OCI-M1 (cell line): ENCODE measurements at places on chromosomes 7 and 10.

DNA sequence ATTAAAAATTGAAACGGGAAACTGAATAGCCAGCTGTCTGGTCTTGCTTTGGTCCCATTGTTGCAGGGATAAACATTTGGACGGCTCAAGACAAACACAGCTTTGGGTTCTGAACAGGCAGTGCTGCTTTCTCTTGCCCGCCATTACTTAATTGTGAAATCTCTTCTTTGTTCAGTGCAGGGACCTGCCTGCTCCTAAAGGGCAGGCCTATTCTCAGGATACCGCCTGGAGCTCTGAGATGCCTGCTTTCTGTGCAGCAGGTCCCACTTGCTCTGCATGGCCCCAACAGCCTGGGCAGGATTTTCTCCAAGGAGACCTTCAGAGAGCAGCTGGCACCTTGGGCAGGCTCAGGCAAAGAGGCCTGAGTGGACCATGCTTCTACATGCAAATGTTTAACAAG is 237.6 kb downstream of the KCNMA1 start:
- no peak for DNase-seq

GRCh38 chr7:157699357-157700013 is 362.7 kb downstream of the DNAJB6 start:
- DNase-seq = no peak

DNA sequence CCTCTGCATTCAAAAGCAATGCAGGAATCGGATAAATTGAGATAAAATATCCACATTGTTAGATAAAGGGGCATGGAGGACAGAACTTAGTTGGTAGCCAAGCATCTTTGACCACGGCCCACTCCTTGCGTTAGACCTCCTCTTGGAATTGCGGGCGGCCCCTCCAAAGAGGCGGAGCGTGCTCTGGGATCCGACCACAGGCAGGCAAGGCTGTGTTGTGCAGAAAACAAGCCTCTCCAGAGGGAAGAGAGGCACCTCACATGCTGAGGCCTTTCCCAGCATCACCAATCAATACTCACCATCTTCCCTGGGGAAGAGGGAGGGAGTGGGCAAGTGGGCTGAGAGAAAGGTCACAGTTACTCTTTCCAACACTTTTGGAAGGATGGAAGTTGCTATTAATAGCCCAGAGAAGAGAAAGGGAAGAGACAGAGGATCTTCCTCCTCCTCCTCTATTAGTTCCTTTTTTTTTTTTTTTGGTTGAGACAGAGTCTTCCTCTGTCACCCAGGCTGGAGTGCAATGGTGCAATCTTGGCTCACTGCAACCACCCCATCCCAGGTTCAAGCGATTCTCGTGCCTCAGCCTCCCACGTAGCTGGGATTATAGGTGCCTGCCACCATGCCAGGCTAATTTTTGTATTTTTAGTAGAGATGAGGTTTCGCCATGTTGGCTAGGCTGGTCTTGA is 49.7 kb upstream of the NRF1 start:
- no peak for DNase-seq

DNA sequence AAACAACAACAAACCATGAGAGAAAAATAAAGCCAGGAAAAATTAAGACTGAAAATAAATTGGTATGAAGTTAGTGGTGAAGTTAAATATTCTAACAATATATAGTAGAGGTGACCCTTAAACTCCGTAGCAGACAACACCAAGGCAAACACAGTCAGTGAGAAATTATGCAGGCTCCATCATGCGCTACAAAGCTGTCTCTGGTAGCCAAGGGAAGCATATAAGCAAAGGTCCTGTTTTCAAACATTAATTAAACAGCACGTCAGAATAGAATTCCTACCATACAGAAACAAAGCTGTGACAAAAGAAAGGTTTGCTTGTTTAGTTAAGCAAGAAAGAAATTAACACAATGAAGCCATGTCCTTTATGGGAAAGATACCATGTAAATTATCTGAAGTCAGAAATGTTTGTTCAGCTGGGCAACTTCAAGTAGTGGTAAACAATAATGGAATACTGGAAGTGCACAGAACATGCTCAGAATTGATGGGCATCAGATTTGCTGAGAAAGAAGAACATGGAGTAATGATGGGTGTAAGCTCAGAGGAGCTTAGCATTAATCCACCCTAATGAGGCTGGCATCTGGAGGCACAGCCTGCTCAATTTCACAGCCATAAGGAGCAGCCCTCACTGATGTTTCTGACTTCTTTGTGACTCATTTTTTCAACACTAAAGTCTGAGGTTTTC is 75.7 kb downstream of the IGF2BP3 start:
- DNase-seq = no peak

DNA sequence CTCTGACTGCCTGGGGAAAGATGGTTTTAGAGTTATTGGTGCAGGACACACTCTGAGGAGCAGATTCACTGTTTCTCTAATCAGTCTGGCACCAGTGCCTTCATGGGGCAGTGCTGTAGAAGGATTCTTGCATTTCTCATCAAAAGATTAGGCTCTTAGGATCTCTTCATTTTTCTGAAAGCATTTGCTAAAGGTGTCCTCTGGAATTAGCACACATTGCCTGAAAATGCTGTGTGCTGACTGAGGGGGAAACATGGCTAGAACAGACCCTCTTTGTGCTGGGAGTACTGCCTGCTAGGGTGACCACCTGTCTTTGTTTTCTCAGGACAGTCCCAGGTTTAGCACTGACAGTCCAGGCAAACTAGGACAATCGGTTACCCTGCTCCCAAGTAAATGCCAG is 301.0 kb downstream of the PTEN start:
- DNase-seq = no peak
